AG08395 (cell line): ENCODE measurements at places on chromosomes 3 and 15.

- no peak for DNase-seq
Observed at GRCh38 chr15:85782064-85782463, 12.7 kb downstream of the KLHL25 start.

- DNase-seq, result no peak
Observed at GRCh38 chr3:10757021-10757820, 58.8 kb upstream of the SLC6A11 start.

GRCh38 chr15:64856429-64857145 lies 14.9 kb downstream of the PLEKHO2 start:
- peak; percentile 35 for DNase-seq

GRCh38 chr3:171838218-171838720 lies 4.9 kb upstream of the TMEM212 start:
- DNase-seq, result peak; percentile 61

GRCh38 chr3:69761896-69762767 lies 22.9 kb downstream of the MITF start:
- DNase-seq, result peak; percentile 42

- peak; percentile 53 for DNase-seq
Observed at GRCh38 chr15:39499681-39500080, 81.2 kb upstream of the THBS1 start.

- DNase-seq, result no peak
Observed at GRCh38 chr15:90750186-90750585, 33.0 kb downstream of the BLM start.

DNA sequence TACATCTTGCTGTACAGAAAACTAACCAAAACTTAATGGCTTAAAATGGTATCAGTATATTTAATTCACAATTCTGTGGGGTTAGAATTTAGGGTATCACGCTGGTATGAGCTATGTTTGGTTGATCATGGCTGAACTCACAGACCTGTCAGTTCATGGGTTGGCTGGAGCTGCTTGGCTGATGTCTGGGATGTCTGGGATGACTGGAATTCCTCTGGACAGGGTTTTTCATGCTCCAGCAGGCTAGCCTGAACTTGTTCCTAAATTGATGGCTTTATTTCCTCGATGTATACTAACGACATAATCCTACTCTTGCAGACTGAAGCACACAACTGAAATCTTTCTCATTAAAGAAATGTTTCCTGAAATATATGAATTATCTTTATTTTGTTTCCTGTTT lies 338.9 kb upstream of the GBE1 start:
- DNase-seq, result peak; percentile 22
